ENCODE measurements at places on chromosomes 2 and 18. TPM values are rescaled to one million over a fixed set of nuclear protein-coding genes. Genes with fewer than 3 reads are reported as not detected.

DNA sequence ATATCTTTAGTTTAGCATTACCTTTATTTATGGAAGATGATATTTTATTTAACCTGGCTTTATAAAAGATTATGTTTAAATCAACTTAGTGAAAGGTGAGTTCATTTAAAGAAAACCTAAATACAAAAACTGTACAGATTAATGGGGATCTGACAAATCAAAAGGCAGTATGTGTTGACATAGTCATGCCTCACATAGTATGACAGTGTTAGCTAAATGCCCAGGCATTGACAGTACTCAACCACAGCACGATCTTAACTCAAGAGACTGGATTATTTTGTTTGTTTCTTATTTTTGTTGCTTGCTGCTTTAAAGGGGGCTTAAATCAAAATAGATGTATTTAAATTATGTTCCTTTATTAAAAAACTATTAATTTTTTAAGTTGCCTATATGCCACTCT lies 7.8 kb downstream of the DOK6 start:
- H3K27me3 ChIP-seq = peaks cover 28% of the 10 kb centered on the region
- H3K27ac ChIP-seq = no peak overlapping the region
- no peaks in the 10 kb centered on the region for H3K4me1 ChIP-seq
- no peaks in the 10 kb centered on the region for H3K36me3 ChIP-seq
- no peak for DNase-seq

- H3K27ac ChIP-seq = no peak overlapping the region
- no peaks in the 10 kb centered on the region for H3K4me1 ChIP-seq
- H3K4me3 ChIP-seq = no peak overlapping the region
- H3K36me3 ChIP-seq = no peaks in the 10 kb centered on the region
- H3K27me3 ChIP-seq = no peaks in the 10 kb centered on the region
Observed at GRCh38 chr18:26919627-26920026, 54.1 kb upstream of the AQP4 start.

GRCh38 chr2:8408560-8409460 lies 273.0 kb upstream of the ID2 start:
- H3K36me3 ChIP-seq = no peaks in the 10 kb centered on the region
- peaks cover 44% of the 10 kb centered on the region for H3K4me1 ChIP-seq
- H3K27ac ChIP-seq = peak overlapping the region; percentile 91
- peak; percentile 85 for DNase-seq
- H3K27me3 ChIP-seq = peaks cover 27% of the 10 kb centered on the region
- peak overlapping the region; percentile 70 for H3K4me3 ChIP-seq

- H3K36me3 ChIP-seq = peaks cover 11% of the 10 kb centered on the region
- no peak for DNase-seq
- H3K27ac ChIP-seq = no peak overlapping the region
Observed at GRCh38 chr2:172342611-172343010, 84.8 kb upstream of the ITGA6 start.

DNA sequence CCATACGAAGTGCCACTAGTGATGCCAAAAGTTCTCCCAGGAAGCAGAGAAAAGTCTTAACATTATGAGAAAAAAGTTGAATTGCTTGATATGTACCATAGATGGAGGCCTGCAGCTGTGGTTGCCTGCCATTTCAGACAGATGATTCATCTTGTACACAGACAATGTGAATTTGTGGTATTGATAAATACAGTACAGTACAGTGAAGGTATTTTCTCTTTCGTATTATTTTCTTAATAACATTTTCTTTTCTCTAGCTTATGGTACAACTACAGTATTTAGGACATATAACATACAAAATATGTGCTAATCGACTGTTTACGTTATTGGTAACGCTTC lies 33.6 kb upstream of the VWC2L start:
- no peaks in the 10 kb centered on the region for H3K27me3 ChIP-seq
- no peak for DNase-seq
- H3K4me3 ChIP-seq = no peak overlapping the region
- no peaks in the 10 kb centered on the region for H3K4me1 ChIP-seq
- no peaks in the 10 kb centered on the region for H3K36me3 ChIP-seq

- H3K4me1 ChIP-seq = no peaks in the 10 kb centered on the region
- H3K27me3 ChIP-seq = no peaks in the 10 kb centered on the region
- no peak overlapping the region for H3K4me3 ChIP-seq
- H3K27ac ChIP-seq = no peak overlapping the region
- H3K36me3 ChIP-seq = peaks cover 1% of the 10 kb centered on the region
- no peak for DNase-seq
Observed at GRCh38 chr2:41500895-41501294, 546.9 kb upstream of the PKDCC start.

DNA sequence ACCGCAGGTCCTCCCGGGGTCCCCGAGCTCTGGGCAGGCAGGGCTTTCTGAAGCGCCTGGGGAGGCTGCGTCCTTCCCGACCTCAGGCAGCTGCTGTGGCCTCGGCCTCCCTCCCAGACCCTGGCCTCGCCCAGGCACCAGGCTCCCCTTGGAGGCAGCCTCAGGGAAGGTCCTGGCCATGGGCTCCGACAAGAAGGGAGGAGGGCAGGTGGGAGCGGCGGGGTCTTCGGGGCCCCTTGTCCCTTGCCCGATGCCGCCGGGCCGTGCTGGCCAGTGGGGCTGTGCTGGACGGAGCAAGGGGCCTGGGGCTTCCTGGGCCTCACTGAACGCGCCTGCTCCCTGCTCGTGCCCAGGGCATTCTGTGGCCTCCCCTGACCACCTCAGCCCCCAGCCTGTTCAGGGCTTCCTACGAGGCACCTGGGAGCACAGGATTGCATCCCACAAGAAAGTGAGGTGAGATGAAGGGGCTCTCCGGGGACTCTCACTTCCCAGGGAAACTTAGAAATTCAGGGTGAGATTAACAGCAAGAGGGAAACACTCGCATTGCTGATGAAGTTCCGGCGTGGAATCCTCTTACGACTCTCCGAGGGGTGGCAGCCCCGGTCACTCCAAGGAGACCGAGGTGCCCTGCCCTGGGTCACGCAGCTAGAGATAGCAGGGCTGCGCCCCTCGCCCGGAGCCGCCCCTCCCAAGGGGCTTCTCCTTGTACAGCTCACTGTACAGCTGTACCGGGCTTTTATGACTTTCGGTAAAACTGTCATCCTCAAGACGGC lies 778 bp downstream of the MFSD2B start:
- no peaks in the 10 kb centered on the region for H3K4me1 ChIP-seq
- no peaks in the 10 kb centered on the region for H3K36me3 ChIP-seq
- H3K27ac ChIP-seq = no peak overlapping the region
- H3K27me3 ChIP-seq = peaks cover 36% of the 10 kb centered on the region
- no peak for DNase-seq

- H3K36me3 ChIP-seq = peaks cover 5% of the 10 kb centered on the region
- no peak overlapping the region for H3K27ac ChIP-seq
- H3K4me3 ChIP-seq = no peak overlapping the region
Observed at GRCh38 chr2:64104933-64105332, 39.3 kb downstream of the PELI1 start.

DNA sequence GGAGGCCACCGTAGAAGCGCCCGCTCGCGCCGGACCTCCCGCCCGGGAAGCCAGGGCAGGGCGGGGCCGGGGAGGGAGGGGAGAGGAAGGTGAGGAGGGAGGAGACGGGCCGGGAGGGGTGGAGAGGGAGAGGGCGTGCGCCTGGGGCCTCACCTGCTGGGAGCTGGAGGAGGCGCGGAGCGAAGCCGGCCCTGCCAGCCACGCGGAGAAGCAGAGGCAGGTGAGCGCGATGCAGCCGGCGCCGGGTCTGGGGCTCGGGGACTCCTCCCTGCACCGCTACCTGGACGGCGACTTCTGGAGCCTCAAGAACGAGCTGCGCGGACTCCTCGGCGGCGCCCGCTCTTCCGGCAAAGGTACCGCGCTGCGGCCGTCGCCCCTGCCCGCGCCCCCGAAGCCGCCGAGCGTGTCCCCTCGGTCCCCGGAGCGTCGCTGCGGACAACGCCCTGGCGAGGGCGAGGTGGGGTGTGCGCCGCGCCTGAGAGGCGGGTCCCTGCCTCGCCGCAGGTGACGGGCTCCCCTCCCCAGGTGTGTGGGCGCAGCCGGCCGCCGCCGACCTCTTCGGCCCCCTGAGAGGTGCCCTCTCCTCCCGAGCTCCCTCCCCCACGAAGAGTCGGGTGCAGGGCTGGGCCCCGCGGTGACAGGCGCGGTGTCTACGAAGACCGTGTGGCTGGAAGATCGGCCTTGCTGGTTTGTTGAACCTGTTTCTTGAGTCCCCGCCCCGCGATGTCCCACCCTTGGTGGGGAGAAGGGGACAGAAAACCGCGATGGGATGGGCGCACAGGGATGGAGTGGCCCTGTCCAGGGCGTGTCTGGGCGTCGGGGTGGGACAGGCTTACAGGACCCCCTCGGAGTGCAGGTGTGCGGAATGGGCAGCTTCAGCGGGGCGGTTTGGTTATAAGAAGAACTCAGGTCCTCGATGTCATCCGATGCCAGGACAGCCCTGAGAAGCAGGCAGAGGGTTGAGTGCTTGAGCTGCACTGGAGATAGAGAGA lies at the start of gene ACOXL:
ACOXL (plus strand) TSS at position 152 of the 992 bp plus-strand sequence. CDS start 35,817 bp downstream, outside the sequence.
- H3K27ac ChIP-seq = no peak within 1 kb of the TSS
- no peak for DNase-seq
- peak within 1 kb of the TSS; percentile 56 for H3K4me3 ChIP-seq
- H3K36me3 ChIP-seq = no peaks in the 10 kb centered on the region
- H3K27me3 ChIP-seq = peaks cover 87% of the 10 kb centered on the region

GRCh38 chr2:69046221-69046662 lies 33.3 kb downstream of the ANTXR1 start:
- no peak for DNase-seq
- no peak overlapping the region for H3K27ac ChIP-seq
- peaks cover 79% of the 10 kb centered on the region for H3K27me3 ChIP-seq
- H3K4me1 ChIP-seq = no peaks in the 10 kb centered on the region
- no peak overlapping the region for H3K4me3 ChIP-seq

DNA sequence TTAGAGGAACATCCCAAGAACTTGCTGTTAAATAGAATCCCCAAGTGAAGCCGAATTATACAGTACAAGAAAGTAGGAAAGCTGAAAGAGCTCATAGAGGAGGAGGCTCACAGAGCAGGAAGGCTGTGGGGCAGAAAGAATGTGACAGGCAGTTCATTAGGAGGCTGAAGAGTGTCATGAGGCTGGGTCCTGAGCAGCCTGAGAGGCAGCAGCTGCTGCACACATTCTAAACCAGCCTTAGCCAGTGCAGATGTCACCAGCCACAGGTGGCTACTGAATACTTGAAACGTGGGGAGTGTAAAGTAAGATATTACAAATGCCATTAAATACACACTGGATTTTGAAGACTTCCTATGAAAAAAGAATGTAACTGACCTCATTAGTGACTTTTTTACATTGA lies 490.2 kb upstream of the KLHL29 start:
- no peaks in the 10 kb centered on the region for H3K36me3 ChIP-seq
- H3K4me3 ChIP-seq = no peak overlapping the region
- no peaks in the 10 kb centered on the region for H3K27me3 ChIP-seq
- H3K4me1 ChIP-seq = no peaks in the 10 kb centered on the region

DNA sequence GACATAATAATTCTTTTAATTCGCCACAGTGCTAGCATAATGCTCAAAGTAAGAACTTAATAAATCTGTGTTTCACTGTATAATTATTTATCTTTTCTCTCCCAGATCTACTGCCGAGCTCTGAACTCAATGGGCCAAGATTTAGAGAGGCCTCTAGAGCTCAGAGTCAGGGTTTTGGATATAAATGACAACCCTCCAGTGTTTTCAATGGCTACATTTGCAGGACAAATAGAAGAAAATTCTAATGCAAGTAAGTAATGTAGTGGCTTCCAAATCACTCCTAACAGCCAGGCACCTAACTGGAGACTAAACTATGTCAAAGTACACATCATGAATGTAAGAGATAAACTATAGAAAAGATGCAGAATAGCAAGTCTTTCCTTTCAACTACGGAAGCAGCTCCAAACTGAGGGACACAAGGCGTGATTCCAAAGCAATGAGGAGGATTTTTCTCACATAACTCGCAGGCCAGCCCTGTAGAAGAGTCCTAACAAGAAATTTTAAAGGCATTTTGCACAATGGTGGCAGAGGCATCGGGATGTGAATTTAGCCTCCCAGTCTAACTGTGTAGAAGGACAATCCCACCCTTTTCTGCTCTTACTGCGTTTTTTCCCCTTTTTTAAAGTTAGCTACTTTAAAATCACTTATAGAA lies 12.0 kb downstream of the DSG1 start:
- DNase-seq = no peak
- no peaks in the 10 kb centered on the region for H3K36me3 ChIP-seq

GRCh38 chr2:102103992-102104871 lies 38.3 kb upstream of the IL1R1 start:
- H3K4me3 ChIP-seq = peak overlapping the region; percentile 83
- peak overlapping the region; percentile 59 for H3K27ac ChIP-seq
- H3K27me3 ChIP-seq = peaks cover 18% of the 10 kb centered on the region
- H3K36me3 ChIP-seq = peaks cover 9% of the 10 kb centered on the region

DNA sequence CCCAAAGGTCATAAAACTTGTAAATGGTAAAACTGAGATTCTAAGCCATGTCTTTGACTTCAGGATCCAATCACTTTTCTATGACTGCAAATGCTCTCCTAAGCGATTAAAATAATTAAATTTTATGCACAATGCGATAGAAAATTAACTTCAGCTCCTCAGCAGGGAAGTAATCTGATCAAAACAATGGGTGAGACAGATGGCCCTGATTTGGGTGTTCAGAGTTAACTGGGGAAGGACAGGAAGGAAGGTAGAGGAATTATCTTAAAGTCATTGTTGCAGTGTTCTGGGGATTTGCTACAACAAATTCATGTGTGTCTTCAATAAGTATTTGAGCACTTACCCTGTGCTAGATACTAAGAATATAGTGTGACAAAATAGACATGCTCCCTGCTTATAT lies 446.0 kb upstream of the MEX3C start:
- H3K27ac ChIP-seq = no peak overlapping the region
- no peak for DNase-seq
- H3K4me3 ChIP-seq = no peak overlapping the region
- H3K27me3 ChIP-seq = no peaks in the 10 kb centered on the region

DNA sequence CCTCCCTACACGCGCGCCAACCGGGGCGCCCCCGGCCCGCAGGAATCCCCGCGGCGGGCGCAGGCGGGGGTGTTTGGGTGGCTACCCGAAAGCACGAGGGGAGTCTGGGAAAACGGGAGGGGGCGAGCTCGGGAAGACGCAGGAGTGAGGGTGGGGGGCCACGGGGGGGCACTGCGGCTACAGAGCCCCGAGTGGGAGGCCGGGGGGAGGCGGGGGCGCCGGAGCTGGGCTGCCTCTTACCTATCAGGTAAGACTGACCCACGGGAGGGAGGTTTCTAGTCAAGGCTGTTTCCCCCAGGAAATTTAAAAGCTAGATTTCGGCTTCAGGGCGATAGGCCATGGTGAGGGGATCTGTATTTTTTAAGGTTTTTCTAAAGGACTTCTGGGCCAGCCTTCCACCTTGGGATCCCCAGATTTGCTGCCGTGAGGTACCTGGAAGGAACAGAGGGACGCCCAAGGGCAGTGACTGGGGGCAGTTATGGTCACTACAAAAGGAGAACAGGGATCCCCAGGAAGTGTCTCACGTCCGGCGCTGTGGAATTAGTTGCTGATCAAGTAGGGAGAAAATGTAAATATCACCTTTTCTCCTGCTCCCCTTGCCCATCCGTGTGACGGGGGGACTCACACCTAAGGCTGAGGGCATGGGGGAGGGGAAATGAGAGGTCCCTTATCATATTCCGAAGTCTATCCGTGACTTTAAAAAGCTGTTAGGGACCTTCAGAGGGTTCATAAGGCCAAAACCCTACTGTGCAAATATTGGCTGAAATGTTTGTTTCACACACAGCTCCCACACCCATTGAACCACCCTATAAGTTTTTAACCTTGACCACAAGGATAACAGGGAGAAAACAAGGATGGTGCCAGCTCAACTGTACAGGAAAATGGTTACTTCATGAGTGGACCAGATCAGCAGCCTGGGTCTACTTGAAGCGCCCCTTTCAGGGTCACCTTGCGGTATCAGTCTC lies 638 bp upstream of the IRS1 start:
- peak overlapping the region; percentile 76 for H3K4me3 ChIP-seq
- H3K27me3 ChIP-seq = peaks cover 19% of the 10 kb centered on the region
- peaks cover 33% of the 10 kb centered on the region for H3K4me1 ChIP-seq
- peak overlapping the region; percentile 34 for H3K27ac ChIP-seq

The CXCR4 gene
- 221 TPM for total RNA-seq

The ITGA6 gene
- 8.6 TPM for total RNA-seq

The LRRTM4 gene
- total RNA-seq = not detected

The IL18R1 gene
- total RNA-seq = 56.5 TPM

The ARHGAP28 gene
- total RNA-seq = not detected

The VAMP8 gene
- 85.0 TPM for total RNA-seq

The GALNT1 gene
- 45.6 TPM for total RNA-seq
